ENCODE measurements at places on chromosomes 2 and 18.

DNA sequence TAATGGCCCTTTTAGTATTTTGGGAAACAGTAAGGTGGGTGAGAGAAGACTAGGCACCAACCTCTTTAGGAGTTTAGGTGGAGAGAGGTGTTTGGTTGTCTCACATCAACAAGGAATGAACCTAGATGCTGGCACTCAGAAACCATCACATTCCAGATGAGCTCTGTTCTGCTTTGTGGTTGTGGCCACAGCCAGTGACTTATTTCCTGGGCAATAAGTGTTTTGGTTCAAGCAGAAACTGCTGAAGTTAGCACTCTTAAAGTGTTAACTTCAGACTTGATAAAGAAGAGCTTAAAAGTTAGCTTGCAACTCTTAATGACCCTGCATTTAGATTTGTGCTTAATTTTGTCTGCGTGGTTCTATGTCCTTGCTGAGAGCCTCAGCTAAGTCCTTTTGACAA is 929.2 kb downstream of the SLC4A3 start:
- DNase-seq, result peak; percentile 48

DNA sequence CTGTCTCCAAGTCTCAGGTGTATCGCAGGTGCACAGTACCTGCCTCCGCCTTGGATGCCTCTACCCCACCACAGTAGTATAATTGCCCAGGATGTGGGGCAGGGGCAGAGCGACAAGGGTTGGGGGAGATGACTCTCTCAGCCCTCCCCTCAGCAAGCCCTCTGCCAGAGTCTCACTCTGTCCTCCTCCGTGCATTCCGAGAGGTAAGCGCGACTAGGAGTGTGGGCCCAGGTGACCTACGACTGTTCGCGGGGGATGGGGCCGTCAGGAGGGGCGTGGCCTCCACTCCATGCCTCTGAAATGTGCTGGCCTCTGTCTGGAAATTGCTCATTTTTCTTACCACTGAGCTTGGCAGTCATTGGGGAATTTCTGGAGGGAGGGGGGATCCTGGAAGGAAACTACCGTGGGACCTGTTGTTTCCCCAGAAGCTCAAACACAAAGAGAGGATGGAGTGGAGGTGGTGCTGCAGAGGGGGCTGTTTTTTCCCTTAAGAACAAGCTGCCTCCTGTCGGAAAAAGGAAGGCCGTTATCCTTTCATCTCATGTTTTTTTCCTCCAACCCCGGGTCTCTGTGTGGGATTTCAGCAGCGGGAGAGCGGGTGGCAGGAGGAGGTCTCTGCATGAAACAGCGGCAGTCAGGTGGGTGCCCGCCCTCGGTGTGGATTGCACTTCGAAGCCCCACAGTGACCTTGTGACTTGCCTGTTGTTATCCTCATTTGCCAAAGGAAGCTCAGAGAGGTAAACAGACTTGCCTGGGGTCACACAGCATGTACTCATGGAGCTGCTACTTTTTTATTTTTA is 13.0 kb upstream of the RALB start:
- DNase-seq, result peak; percentile 78

DNA sequence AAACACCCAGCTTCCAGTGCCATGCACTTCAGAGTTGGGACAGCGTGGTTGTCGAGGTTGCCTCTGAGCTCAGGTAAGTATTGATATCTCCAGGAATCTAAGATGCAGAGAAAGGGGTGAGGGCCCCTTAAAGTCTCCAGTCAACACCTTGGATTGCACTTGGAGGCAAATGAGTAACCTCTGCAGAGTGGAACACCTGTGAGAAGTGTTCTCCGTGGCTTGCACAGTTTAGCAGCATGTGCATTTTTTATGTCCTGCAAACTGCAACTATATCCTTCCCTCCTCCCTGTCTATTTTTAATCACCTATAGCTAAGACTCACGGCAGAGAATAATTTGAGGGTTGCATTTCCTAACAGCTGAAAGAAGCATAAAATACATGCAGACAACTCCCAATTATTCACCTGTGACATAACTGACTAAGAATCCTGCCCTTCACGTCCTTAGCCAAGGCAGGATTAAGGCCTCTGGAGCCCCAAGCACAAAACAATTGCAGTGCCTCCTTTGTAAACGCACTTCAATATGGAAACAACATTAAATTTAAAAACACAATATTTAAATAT is 1.6 kb upstream of the ZNF385B start:
- no peak for DNase-seq

DNA sequence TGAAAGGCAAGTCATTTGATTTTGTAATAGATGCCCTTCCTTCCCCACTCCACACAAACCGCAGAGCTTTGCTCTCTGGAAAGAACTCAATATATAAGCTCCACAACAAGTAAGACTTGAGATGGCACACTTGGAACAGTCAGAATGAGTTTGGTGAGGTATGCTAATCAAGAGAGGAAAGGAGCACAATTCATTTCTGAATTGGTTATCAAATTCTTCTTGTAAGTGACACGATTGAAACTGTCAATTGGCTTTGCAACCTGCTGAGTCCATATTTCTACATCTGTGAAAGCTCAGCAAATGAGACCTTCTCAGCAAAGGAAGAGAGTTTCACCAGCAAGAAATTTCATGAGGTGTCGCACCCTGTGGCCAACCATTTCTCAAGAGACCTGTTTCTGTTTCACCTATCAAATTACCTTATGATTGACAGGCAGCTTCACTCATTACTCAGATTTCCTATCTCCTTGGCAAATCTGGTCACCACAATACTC is 19.1 kb downstream of the CTLA4 start:
- no peak for DNase-seq

- DNase-seq, result no peak
Observed at GRCh38 chr18:62088156-62088555, 98.7 kb downstream of the PIGN start.

DNA sequence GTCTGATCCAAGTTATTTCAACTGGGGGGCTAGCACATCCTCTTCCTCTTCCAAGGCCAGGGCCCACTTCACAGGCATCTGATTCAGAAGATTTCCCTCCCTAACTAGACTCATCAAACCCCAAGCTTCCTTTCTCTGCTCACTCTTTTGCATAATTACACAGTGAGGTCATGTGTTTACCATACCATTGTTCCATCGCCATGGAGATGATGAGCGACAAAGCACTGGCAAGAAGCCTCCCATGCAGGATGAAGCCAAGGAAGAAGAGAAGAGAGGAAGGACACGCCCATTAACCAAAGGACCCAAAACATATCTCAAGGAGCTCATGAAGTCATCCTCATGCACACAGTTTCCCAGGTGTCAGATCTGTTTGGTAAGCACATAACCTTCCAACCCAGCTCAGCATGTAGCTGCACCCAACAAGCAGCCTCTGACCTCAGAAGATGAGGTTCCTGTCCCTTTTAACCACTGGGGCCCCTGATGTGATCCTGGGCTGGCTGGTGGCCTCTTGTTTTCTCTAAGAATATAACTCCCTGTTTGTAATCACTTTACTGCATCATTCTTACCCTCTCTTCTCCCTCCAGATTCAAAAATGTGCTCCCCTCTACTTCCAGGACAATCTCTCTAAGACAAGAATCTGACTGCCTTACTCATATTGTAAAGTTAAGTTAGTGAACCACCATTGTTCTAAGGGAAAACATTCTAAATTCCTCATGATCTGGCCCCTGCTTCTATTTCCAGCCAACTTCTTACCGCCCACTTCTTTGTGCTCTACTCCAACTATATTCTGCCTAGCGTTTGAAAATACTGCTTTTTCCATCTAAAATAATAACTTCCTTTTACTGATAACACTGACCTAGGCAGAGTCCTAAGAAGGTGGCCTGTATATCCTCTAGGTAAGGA is 190.1 kb downstream of the TTC32 start:
- DNase-seq, result peak; percentile 97

- no peak for DNase-seq
Observed at GRCh38 chr2:26717362-26717761, 24.8 kb downstream of the KCNK3 start.

- DNase-seq, result no peak
Observed at GRCh38 chr2:71887196-71887595, 260.5 kb downstream of the CYP26B1 start.

DNA sequence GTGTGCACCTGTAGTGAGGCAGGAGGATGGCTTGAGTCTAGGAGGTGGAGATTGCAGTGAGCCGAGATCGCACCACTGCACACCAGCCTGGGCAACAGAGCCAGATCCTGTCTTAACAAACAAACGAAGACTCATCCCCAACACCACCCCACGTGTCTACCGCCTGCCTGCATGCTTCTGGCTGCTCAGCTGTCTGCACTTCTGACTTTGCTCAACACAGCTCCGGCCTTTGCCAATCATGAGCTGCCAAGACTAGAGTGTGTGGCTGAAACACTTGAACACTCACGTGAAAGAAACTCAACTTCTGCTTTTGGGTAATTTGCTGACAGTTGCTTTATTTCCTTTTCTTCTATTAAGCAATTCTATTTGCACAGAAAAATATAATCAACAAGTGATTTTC is 32.1 kb upstream of the SP3 start:
- DNase-seq, result no peak

GRCh38 chr2:231050018-231050901 is 6.4 kb upstream of the PSMD1 start:
- no peak for DNase-seq

DNA sequence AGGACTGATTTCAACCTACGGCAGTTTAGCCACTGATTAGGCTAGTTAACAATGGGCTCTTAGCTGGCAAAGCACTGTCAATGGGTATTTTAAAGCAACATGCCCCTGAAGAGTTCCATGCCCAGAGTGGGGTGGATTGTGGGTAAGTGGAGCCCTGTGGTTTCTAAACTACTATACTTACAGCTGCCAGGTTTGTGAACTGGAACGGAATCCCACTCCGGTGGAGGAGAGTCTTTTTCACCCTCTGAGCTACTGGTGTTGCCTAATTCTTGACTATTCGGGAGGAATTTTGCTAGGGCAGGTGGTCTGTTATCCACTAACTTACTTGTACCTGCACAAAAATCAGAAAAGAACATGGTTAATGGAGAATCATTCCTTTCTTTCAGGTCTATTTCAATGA is 52.6 kb downstream of the ZAP70 start:
- no peak for DNase-seq

GRCh38 chr2:47095349-47096020 is 59.6 kb downstream of the STPG4 start:
- no peak for DNase-seq

DNA sequence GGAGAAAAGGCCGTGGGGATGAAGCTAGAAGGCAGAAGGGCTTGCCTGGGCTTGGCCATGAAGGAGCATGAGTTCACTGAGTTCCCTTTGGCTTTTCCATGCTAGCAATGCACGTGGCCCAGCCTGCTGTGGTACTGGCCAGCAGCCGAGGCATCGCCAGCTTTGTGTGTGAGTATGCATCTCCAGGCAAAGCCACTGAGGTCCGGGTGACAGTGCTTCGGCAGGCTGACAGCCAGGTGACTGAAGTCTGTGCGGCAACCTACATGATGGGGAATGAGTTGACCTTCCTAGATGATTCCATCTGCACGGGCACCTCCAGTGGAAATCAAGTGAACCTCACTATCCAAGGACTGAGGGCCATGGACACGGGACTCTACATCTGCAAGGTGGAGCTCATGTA is 2.9 kb downstream of the CTLA4 start:
- no peak for DNase-seq

GRCh38 chr2:100235098-100235497 is 87.2 kb downstream of the LONRF2 start:
- DNase-seq, result no peak

DNA sequence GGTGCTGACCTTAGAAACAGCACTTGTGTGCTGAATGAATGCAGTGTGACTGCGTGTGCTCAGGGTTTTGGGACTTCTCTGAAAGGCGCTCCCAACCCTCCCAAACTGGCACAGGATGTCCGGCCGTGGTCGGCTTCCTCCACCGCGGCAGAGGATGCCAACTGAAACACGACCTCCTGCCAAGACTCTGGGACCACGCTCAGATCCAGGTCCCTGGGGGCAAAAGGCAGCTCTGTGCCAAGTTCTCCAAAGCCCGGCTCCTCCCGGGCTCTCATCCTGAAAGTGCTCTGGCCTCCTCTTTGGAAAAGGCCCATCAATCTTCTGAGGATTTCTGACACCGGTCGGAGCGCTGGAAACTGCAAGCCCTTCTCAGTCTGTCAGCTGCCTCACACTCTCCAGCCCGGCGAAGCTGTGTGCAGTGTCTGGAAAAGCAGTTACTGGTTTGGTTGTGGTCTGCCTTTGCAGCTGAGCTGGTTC is 32.3 kb upstream of the ZBTB7C start:
- no peak for DNase-seq

DNA sequence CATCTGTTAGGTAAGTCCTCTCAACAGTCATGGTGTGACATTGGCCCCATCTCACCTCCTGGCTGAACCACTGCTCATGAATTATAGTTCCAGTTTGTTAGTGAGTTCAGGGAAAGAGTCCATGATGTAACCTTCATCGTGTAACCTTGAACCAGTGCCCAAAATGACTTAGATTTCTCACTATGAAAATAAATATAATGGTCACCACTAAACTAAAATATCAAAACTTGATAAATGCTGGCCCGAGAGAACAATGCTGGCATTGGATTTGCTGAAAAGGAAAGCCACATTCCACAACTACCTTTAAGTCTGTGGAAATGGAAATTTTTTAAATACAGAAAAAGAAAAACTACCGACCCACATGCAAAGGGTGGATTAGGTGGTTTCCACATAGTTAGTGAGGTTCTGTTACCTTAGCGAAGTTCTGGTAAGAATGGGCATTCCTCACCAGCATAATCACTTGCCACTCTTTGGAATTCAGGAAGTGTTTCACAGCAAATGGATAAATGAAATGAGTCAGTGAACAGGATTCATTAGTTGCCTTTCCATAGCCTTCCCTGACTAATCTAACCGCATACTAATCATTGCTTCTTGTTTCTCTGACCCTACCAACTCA is 133.9 kb upstream of the CTAGE1 start:
- peak; percentile 92 for DNase-seq

DNA sequence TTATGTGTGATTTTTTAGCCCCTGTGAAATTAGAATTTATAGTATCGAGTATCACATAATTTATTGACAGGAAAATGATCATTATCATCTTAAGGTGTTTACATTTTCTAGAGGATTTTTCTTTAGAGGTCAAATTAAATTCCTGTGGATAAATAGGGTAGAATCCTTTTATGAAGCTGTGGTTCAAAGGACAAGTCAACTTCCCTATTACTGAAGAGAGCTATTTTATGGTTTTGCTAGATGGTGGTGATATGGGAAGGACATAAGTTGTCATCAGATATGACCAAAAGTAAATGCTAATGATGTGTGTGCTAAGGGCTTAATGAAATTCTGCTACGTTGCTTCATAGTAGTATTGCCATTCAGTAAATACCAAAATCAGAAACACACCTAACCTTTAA is 80.1 kb downstream of the EML4 start:
- DNase-seq, result no peak

GRCh38 chr18:58344861-58345463 is 283.9 kb downstream of the ALPK2 start:
- no peak for DNase-seq

DNA sequence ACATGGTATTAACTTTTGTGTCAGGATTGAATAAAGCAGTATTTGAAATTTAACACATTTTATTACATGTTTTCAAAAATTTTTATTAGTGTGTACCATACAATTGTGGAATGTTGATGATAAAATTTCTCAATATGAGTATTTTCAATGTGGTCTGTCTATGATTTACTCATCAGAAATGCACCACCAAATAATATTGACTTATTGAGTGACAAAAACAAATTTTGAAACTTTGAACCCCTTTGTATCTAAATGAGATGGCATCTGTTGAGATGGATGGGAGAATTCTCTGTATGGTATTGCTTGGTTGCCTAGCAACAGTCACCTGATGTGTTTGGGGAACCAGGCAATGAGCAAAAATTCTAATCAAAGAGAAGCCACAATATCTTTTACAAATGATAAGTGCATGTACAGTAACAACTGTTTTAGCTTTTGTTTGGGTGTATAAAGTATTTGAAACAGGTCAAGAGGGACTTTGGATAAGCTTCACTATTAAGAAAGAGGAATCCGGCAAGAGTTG is 400.1 kb downstream of the CCDC85A start:
- no peak for DNase-seq

GRCh38 chr18:3624935-3625741 is 175.2 kb downstream of the TGIF1 start:
- peak; percentile 84 for DNase-seq
